ENCODE measurements at places on chromosomes 11 and 22.

DNA sequence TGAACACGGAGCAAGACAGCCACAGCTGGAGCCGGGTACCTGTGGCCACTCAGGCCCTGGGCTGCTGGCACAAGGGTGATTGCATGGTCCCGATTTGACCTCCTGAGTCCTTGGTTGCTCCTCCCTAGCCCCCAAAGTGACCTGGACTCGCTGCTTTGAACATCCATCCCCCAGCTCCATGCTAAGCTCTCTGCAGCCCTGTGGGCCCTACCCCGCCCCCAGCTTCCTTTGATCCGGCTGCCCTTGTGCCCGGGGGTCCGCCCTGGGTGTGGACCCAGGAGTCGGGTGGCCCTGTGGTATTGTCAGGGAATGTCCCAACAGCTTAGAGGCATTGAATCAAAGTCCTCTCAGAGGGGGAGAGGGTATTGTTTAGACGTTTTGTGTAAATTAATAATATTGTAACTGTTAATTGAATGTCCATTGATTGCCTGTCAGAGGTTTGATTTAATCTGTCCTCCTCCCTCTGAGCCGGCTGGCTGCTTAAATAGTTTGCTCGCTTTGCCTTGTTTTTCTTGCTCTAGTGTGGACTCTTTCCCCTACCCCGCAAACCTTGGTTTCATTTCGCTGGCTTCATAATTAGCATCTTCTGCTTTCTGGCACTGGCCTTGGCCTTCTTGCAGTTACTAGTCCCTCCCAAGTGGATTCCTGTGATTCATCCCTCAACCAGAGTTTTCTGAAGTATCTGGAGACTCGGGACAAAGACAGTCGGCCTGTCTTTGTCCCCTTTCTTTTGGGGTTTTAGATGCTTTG is 20.7 kb downstream of the GRIK4 start:
- no peak for DNase-seq

DNA sequence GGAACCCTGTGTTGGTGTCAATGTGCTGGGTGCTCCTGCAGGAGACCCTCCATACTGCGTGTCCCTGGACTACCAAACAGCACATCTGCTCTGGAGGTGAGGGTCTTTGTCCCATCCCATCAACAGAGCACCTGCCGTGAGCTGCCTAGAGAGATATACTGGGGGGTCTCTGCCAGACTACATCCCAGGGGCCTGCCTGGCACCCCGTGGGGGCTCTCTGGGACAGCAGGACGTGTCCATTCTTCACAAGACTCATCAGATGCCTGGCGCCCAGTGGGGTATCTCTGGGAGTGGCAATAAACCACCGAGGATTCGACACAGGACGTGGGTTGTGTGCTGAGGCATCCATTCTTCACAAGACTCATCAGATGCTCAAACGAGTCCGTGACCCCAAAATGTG is 42.7 kb downstream of the SHANK2 start:
- DNase-seq: no peak

DNA sequence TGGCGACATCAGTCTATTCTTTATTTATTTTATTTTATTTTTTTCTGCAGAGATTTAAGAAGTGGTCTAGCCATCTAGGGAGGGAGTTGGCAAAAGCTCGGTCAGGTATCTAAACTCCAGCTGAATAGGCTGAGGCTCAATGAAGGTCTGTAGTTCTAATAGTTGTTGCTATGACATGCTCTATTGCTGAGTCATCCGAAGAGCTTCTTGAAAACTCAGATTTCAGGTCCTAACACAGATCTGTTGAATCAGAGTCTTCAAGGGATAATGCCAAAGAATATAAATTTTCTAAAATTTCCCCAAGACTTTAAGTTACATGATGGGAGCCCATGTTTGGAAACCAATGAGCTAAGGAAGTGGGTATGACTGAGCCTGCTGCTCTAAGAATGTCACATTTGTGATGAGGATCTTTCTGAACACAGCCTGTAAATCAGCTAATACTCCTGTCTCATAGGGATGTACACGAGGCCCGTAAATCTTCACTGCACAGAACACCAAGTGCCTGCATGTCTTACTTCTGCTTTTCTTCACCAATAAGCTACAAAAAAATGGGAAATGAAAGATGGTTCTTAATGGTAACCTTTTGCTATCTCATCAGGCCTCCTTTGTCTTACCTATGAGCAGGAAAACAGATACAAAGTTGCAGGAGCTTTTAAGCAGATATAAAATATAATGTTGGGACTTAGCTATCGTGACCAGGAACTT is 901.4 kb upstream of the API5 start:
- DNase-seq: no peak

DNA sequence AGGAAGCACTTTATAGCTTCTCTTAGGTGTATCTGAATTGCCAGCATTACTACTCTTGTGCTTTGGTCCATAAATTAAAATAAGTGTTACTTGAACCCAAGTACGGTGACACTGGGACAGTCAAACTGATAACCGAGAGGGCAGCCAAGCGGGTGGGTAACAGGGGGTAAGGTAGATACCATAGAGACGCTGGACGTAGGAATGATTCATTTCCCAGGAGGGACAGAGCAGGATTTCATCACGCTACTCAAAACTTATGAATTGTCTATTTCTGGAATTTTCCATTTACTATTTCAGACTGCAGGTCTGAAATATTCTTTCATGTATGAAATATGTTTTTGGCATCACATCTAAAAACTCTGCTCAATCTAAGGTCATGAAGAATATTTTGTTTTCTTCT is 14.8 kb upstream of the SPATA19 start:
- no peak for DNase-seq

- no peak for DNase-seq
These were observed 227.4 kb downstream of the INSC start for GRCh38 chr11:15342163-15342562.

GRCh38 chr11:43631732-43632131 is 48.8 kb upstream of the HSD17B12 start:
- no peak for DNase-seq

DNA sequence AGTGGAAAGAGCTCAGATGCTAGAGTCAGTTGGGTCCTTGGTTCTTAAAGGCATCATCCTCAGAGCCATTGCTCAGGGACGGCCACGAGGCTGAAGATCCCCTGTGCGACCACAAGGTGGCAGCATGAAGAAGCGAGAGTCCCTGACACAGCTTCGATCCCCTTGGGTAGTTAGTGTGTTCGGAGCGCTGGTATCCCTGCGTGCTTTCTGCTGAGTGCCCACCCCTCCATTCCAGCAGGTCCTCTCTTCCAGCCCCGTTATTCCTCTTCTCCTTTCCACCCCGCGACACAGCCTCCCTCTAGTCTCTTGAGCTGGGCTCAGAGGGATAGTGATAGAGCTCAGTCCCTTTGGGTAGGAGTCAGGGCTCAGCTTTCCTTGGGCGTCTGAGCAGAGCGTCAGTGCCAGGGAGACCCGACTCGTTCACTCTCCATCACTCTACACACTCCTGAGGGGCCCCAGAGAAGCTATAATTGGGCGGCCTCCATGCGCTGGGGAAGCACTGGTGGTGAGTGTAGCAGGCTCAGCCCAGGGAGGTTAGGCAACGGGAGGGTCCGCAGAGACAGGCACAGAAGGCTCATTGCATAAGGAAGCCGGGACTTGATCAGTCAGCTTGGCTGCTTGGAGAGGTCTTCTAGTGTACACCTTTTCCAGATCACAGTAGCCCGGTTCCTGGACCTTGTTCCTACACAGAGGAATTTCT is at the start of gene OR51D1:
OR51D1 (plus strand) TSS at position 516 of the 700 bp plus-strand sequence. CDS start 2,314 bp downstream, outside the sequence.
- DNase-seq: peak; percentile 59

DNA sequence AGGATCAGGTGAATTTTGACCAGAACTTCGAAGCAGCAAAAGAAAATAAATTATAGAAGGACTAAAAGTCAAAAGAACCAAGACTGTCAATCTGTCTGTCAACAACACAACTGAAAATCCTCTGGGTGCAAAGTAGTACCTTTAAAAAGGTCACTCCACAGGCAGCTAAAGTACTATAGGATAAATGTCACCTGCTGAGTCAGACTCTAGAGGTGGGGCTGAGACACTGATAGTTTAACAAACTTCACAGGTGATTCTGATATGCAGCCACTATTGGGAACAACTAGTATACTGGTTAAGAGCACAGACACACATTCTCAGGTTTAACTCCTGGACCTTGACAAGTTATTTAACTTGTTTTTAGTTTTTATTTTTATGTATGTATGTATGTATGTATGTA is 107.3 kb downstream of the FCHSD2 start:
- DNase-seq: no peak

DNA sequence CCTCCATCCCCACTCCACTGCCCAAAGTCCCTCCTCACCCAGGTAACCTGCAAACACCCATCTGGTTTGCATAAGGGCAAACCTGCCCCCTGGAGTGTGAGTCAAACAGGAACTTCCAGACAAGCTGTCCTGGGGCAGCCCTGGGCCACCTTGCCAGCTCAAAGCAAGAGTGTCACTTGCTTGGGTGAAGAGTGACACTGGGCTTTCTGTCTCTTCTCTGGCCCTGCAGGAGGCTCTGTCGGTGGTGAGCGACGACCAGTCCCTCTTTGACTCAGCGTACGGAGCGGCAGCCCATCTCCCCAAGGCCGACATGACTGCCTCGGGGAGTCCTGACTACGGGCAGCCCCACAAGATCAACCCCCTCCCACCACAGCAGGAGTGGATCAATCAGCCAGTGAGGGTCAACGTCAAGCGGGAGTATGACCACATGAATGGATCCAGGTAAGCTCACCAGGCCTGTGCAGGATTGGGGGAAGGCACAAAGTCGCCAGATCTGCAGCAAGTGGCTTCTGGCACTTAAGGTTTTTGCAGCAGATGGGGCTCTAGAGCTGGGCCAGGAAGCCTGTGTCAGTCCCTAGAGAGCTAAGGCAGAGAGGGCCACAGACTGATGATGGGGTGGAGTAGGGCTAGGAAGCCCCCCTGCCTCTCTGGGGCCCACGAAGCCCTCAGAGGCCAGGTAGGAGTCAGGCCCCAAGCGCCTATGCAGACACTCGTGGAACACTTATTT is 64.2 kb downstream of the FLI1 start:
- DNase-seq: peak; percentile 78

GRCh38 chr22:20091690-20092476 is 11.8 kb downstream of the DGCR8 start:
- no peak for DNase-seq

- no peak for DNase-seq
These were observed 70.6 kb downstream of the BCR start for GRCh38 chr22:23250785-23251363.

- DNase-seq: no peak
These were observed 73.0 kb upstream of the NTM start for GRCh38 chr11:131297441-131297840.

- DNase-seq: peak; percentile 83
These were observed at the start of gene DNAJB13 for GRCh38 chr11:73950869-73951710. DNAJB13 (plus strand) TSS chr11:73951026; CDS start chr11:73951070, 44 bp downstream.

GRCh38 chr11:128468111-128468510 is 119.2 kb downstream of the ETS1 start:
- DNase-seq: no peak

GRCh38 chr11:117834068-117834810 is 9.7 kb upstream of the FXYD2 start:
- no peak for DNase-seq

DNA sequence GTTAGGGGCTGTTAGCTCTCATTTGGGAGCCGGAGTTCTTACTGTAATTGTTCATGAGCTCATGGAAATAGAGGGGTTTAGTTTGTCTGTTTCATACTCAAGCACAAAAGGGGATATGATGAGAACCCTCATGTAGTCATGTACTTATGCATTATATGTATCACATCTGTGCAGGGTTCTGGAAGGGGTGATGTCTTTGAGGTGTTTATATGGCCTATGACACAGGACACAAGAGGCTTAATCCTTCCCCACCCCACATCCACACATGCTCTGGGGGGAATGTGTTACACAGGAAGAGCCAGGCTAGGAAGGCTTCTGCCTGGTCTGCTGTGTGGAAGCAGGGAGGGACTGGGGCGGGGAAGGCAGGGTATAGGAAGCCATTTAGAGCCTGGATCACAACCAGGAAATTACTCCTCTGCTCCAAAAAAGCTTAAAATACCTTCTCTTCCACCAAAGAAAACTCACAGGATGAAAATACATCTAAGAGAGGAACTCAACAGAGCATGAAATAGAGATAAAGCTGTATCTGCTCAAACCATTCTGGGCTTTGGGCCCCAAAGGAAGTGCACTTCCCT is 316.1 kb downstream of the TMEM135 start:
- no peak for DNase-seq

GRCh38 chr11:108241330-108242037 is 18.6 kb downstream of the ATM start:
- no peak for DNase-seq

DNA sequence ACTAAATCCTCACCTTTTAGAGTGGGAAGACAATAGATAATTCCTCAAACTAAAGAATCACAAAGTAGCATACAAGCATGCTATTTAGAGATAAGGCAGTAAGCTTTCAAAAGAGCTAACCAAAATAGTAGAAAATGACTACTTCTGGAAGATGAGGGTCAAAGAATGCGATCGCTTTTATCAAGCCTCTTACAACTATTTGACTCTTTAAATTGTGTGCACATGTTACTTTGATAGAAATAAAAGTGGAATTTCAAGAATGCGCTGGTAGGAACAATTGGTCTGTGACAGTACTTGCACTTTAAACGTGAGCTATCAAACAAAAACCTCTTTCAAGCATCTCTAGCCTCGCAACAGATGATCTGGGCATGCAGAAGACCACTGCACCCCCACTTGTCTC is 97.3 kb downstream of the COMMD9 start:
- no peak for DNase-seq

DNA sequence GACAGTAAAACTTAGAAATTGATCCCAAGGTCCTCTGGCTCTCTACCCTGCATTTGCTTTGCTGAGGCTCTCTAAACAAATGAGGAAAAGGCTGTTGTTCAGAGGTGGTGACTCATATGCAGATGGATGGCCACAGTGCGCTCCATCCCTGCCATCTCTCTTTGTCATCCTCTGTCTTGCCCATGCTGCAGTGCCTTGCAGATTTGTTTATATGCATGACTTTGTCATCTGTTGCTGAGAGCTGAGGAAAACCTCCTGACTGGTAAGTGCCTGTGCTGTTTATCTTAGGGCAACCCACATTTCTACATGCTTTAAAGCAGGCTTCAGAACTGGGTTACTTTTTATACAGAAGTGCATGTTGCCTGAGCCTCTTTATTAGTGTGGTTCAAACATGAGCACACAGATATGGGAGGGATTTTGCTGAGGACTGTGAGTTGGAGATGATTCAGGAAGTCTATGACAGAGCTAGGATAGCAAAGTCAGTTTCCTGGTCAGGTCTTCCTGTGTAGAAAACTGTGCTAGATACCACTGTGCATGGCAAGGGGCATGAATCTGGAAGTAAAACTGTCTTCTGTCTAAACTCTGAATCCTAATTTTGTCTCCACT is 57.4 kb downstream of the JAM3 start:
- peak; percentile 8 for DNase-seq

- DNase-seq: no peak
These were observed 35.6 kb upstream of the ADORA2A start for GRCh38 chr22:24391836-24392217.

DNA sequence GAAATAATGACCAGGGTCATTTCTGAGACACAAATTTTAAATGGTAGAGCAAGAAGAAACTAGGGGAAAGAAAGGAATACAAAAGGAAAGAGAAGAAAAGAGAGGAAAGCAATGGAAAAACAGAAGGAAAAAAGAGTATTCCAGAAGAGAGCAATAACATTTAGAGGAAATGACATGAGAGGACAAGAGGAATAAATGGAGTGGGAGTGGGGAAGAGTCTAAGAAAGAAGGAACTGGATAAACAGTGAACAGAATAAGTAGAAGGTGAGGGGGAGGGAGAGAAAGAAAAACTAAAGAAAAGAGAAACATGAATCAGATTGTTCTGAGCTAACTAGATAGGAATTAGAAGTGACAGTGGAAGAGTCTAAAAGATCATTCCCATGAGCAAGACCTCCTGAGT is 28.4 kb downstream of the PRDM10 start:
- DNase-seq: no peak

GRCh38 chr11:120028181-120028896 is 109.6 kb downstream of the TRIM29 start:
- DNase-seq: peak; percentile 10

Measured in GM13977 (cell line).